ENCODE measurements at places on chromosomes 4 and X. TPM values are rescaled to one million over a fixed set of nuclear protein-coding genes. Genes with fewer than 3 reads are reported as not detected.

Gene FHIP1A
- total RNA-seq = 1.3 TPM

Gene CDKN2AIP
- 15.3 TPM for total RNA-seq

Gene KDM5C
- 68.8 TPM for total RNA-seq

Gene GAGE12H
- total RNA-seq = not detected

Gene KDR
- total RNA-seq = 19.3 TPM

Gene FMR1NB
- total RNA-seq = not detected

Gene EXOC1L
- total RNA-seq = not detected

Gene MAGEE1
- total RNA-seq = 2.1 TPM
